ENCODE measurements at places on chromosomes 6 and 20.

DNA sequence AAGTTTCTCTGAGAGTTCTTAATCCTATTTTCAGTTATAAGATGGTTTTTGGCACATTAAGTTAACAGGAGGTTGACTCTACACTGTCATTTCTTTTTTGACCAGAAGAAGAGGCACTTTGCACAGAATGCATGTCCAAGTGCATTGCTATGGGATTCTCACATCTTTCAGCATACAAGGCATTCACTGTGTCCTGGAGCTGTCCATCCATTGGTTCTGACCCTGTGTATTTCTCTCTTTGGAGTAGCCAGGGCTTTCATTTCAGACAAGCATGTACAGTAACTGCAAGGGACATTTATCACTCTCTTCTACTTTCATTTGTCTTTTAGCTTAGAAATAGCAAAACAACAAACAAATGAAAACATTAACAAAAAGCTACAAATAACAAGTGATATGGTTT, 275.1 kb upstream of the IMPG1 start:
- no peak for DNase-seq

- no peak for DNase-seq
These were observed 20.1 kb upstream of the SLC17A1 start for GRCh38 chr6:25851961-25852360.

DNA sequence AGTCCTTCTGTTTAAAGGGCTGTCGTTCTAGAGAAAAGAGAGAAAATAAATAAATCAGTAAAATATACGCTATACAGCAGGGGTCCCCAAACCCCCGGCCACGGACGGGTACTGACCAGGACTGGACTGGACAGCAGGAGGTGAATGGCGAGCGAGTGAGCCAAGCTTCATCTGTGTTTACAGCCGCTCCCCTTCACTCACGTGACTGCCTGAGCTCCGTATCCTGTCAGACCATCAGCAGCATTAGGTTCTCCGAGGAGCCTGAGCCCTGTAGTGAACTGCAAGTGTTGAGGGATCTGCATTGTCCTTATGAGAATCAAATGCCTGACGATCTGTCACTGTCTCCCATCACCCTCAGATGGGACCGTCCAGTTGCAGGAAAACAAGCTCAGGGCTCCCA, 76.5 kb downstream of the ZNF217 start:
- DNase-seq, result no peak

GRCh38 chr20:11153819-11154218, 480.0 kb upstream of the JAG1 start:
- DNase-seq, result no peak

- DNase-seq, result no peak
These were observed 59.3 kb downstream of the CD2AP start for GRCh38 chr6:47536816-47537401.

DNA sequence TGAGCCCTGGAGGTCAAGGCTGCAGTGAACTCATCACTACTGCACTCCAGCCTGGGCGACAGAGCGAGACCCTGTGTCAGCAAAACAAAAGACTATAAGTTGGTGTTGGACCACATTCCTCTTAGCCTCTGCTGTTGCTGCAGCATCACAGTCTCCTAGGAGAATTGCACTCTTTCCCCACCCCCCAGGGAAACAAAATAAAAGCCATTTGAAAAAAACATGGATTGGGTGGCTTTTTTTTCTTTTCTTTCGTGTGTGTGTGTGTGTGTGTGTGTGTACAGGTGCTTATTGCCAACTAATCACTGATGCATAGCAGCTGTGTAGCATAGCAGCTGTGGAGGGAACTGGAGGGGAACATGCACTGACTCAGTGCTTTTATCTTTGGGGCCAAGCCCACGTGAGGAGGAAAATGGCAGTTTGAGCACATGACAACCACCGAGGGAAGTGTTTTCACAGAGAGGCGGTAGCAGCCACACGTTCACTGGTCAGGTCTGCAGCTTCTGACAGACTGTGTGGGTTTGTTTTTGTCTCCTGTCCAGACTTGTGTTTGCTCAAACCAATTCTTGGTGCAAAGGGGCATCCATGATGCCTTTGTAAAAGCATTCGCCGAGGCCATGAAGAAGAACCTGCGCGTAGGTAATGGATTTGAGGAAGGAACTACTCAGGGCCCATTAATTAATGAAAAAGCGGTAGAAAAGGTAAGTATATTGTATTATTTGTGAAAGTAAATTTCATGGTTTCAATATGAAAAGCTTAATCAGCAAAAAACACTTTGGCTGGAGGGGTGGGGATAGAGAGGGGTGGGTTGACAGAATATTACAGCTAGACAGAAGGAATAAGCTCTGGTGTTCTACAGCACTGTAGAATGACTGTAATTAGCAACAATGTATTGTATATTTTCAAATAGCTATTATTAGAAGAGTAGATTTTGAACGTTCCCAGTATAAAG, 27.7 kb downstream of the ALDH5A1 start:
- DNase-seq, result no peak

DNA sequence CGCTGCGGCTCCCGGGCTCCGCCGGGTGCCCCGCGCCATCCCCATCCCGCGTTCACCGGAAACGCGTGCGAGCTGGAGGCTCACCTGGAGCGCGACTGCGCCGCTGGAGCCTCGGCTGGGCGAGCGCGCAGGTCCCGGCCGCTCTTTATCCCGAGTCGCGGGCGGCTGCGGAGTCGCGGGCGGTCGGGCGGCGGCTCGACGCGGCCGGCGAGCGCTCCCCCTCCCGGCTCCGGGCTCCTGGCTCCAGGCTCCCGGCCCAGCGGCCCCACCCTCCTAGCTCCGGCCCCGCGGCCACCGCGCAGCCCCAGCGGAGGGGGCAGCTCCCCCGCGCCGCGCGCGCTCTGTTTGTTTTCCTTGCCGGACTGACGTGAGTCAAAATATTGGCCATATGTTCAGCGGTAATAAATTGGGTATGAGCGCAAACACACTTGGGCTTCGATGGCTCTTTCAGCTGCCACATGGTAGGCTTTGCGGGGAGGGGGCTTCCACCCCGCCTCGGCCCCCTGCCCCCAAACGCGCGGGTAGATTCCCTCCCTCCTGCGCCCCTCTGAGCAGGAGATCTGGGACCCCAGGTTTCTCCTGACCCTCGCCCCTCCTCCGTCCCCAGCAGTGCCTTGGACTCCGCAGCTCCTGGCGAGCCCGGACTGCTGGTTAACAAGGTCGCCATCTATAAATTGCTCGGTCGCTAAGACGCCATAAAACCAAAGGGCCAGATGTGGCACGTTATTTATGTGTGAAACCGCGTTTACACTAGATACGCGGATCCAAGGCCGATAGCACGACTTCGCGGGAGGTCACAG, 8.8 kb upstream of the NKX2-2 start:
- no peak for DNase-seq

GRCh38 chr6:143167224-143167623, 106.5 kb downstream of the AIG1 start:
- DNase-seq, result no peak

- no peak for DNase-seq
These were observed 102.6 kb downstream of the LAMP5 start for GRCh38 chr20:9616833-9617461.

GRCh38 chr6:113829696-113830045, 27.5 kb upstream of the MARCKS start:
- no peak for DNase-seq

- DNase-seq, result no peak
These were observed 32.4 kb upstream of the SNX9 start for GRCh38 chr6:157790548-157791160.

GRCh38 chr6:52249078-52249477, 4.8 kb upstream of the IL17F start:
- no peak for DNase-seq

- no peak for DNase-seq
These were observed 28.1 kb downstream of the RIOK1 start for GRCh38 chr6:7417684-7418083.

DNA sequence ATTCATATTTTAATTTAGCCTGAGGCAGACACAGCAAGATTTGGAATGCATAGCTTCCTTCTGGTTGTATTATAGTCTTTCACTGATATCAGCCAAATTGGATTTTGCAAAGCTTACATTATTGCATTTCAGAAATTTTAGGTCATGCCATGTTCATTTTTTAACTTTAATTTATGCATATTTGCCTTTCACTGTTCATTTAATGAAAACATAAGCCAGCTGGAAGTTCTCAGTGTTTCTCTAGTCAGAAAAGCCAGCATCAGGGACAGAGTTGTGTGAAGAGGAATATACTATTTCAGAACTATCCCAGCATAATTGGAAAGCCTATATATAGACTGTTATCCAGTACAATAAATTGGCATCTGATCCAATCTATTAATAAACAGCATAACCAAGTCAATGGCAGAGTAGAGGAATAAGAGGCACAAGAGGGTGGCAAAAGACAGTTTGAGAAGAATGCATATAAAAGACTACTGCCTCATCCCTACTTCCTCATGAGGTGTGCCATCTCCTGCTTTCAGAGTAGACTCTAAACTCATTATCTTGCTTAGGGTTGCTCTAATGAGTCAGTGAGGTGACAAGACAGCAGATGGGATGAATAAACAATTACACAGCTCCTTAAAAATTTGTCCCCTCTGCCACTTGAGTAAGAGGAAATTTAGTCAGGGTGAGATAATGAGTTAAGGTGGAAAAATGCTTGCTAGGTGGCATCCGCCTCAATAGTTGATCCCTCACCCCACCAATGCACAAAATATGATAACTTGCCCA, 159.8 kb upstream of the HCRTR2 start:
- DNase-seq, result no peak

GRCh38 chr20:56983813-56984212, 282.6 kb downstream of the BMP7 start:
- no peak for DNase-seq

- no peak for DNase-seq
These were observed 26.3 kb downstream of the SUN5 start for GRCh38 chr20:32978009-32978335.

- no peak for DNase-seq
These were observed 174.8 kb upstream of the SUPT3H start for GRCh38 chr6:45552536-45552935.

GRCh38 chr20:17710379-17711266, 10.9 kb downstream of the BANF2 start:
- no peak for DNase-seq

GRCh38 chr6:143806282-143807102, 36.6 kb upstream of the LTV1 start:
- DNase-seq, result peak; percentile 42

GRCh38 chr6:108115598-108116058, 41.1 kb upstream of the OSTM1 start:
- no peak for DNase-seq

DNA sequence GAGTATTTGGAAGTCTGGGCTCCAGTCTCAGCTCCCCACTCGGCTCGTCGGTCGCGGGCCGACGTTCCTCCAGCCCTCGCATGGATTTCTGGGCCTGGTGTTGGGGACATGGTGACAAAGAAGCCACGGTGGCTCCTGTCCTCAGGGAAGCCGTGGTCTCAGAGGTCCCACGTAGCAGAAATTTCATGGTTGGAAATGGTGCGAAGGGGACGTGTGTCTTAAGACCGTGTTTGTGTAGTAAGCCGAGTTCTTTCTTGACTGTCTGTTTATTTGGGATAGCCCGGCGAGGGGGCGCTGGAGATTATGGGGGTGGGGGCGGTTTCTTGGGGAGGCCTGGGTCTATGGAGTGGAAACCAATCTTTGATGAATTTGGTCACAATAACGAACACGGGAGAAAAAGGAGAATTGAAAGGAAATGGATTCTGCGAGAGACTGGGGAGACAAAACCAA, 23.5 kb upstream of the MAP3K7 start:
- no peak for DNase-seq

DNA sequence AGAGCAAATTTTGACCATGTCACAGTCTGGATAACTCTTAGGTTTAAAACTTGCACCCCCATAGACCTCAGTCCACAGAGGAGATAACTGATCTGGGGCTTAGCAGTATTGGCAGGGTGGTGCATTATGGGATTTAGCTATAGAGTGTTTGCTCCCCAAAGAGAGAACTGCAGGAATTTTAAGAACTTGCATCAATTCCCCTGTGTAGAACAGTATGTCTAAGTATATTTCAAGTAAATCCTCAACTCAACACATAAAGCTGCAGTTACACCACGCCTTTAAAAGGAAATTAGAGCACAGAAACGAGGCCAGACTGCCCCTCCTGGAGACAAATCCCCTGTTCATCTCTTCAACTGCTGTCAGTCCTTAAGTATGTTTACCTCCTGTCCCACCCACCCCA, 144.9 kb downstream of the TRMT11 start:
- DNase-seq, result no peak

GRCh38 chr20:54188132-54188849, 14.5 kb upstream of the CYP24A1 start:
- DNase-seq, result no peak

DNA sequence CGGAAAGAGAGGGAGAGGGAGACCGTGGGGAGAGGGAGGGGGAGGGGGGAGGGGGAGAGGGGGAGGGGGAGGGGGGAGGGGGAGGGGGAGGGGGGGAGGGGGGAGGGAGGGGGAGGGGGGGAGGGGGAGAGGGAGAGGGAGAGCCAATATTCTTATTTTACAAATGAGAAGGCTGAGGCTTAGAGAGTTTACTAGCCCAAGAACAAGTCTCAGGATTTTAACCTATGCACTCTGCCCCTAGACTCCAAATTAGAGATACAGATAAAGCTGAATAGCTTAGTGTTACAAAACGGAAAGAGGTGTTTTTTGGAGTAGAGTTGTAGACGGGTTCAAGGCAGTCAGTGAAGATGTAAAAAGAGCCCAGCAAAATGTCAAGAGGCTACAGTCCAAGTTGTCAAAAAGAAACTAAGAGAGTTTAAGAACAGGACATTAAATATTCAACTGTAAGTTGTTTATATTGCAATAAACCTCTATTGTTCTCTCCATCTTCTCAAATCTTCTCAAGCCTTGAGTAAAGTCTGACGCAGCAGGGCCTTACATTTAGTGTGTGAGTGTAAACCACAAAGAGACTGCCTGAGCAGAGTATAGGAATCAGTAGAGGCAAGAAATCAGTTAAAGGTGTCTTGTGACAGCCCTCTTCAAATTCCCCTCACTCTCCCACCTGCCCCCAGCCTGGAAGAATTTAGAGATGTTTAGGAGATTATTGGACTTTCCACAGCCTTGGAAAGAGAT, 34.9 kb upstream of the AKIRIN2 start:
- no peak for DNase-seq

GRCh38 chr20:8303651-8304050, 171.6 kb downstream of the PLCB1 start:
- DNase-seq, result no peak

All from stimulated activated CD8-positive, alpha-beta memory T cell treated with anti-CD3 and anti-CD28 coated beads, Interleukin-12 subunit alpha, Interleukin-12 subunit beta, amount 100 ng/mL, for 4 hours (primary cell).